ENCODE measurements at places on chromosomes 5 and 9.

GRCh38 chr5:4042311-4042710 is 446.7 kb downstream of the IRX1 start:
- DNase-seq = no peak

DNA sequence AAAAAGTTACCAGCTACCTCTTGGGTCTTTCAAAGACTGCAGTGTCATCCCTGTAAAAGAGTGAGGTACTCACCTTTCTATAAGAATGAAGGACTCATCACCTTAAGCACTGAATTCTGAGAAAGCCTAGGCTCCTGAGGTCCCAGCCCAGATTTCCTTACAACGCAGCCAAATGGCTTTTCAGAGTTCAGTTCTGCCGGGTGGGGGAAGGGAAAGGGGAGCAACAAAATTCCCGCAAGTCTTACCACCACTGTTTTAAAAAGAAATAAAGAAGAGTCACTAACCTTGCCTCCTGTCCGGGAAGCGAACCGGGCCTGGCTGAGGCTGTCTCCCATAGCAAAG is 373 bp downstream of the ADAMTS12 start:
- no peak for DNase-seq

DNA sequence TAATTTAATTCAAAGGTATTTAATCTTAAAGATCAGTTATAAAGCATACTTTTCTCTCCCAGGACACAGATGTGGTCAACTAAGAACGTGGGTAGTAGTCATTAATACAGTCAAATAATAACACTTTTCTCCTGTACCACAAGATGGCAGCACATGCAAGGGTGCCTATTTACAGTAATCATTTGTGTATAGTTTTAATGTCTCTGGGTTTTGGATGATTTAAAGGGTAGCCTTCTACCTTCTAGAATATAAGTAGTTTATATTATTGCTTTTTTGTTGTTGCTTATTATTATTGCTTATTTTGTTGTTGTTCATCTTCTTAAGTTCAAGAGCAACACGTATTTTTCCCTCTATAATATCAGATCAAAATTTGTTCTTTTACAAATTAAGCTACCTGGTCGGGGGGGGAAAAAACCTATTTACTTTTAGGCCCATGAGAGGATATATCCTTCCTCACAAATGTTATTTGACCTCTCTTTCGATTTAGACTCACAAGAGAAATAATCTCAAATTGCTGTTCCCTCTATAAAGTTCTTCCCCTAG is 59.6 kb upstream of the SLC27A6 start:
- DNase-seq = no peak

DNA sequence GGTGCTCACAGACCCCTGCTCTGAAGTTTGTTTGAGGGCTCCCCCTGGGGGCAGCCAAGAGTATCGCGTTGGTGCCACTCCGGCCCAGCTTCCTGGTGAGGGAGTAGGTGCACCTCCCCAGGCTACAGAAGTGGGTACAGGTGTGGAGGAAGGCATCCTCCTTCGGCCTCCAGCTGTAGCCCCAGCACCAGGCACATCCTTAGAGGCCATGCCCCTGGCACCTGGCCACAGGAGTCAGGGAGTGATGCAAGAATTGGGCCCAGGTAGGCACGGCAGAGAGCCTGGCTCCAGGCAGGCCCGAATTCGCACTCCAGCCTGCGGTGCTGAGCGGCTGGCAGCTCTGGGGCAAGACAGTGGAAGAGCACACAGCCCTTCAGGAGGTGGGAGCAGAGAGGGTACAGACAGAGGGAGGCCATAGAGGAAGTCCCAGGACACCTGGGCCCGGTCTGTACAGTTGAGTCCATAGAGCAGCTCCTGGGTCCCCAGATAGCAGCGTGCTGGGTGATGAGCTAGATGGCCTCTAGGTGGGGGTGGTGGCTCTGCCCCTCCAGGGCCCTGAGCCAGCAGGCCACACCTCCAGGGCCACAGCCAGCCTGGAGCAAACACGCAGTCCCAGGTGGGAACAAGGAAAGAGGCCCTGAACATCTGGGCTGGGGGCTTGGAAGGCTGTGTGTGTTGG is 2.4 kb downstream of the SAPCD2 start:
- DNase-seq = peak; percentile 70

DNA sequence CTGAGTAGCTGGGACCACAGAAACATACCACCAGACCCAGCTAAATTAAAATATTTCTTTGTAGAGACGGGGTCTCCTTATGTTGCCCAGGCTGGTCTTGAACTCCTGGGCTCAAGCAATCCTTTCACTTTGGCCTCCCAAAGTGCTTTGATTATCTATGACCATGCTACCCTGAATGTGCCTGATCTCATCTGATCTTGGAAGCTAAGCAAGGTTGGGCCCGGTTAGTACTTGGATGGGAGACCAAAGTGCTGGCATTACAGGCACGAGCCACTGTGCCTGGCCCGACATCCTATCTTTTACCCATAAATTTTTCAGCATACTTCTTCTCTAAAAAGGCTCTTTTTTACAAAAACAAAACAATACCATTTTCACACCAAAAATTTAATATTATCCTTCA is 137.0 kb upstream of the LRRTM2 start:
- DNase-seq = no peak

DNA sequence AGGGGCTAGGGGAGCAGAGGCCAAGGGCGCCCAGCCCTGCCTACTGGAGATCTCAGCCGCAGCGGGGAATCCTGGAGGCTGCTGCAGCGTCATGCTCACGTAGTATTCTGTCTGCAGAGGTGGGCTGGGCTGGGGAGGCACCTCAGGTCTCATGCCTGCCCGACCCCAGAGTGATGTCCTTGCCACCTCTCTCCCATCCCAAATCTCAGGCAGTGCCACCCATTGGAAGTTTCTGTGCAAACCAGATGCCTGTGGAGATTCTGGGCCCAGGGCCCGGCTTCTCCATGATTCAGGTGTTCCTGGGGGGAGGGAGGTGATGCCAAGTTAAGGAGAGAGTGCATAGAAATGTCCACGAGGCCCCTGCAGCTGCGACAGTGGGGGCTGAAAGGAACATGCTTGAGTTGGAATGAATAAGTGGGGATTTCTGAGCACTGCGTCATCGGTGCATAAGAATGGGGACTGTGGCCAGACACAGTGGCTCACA is 72.0 kb downstream of the ANKRD33B start:
- DNase-seq = no peak

DNA sequence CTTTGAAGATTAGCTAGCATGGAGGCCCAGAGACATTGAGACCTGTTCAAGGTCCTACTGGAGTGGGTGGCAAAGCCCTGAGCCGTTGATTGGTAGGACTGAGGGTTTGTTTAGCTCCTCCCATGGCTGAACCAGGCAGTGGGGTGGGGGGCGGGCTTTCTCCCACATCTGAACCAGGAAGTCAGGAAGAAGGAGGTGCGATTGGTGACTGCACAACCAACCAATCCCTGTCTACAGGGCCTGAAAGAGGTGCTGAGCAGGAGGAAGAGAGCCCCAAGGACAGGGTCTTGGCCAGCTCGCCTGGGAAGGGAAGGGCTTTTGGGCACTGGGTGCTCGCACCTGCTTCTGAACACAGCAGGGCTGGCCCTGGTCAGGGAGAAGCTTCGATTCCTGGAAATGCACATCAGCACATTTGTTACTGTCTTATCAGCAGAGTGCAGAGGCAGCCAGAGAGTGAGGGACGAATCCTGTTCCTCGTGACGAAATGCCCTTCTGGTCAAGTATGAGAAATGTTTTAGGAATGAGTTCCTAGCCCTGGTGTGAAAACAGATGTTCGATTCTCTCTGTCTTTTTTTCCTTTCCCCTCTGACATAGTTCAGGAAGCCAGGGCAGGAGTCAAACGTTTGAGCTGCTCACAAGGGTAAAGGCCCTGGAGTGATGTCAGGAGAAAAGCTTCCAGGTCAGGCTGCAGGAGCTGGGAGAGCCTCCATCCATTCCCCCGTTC is 294.8 kb upstream of the KLF4 start:
- DNase-seq = no peak
